ELR (cell line): ENCODE measurements at places on chromosomes 1 and 21.
A peak's percentile ranks its signal among the peaks of the same experiment; 100 is the strongest.

- DNase-seq, result no peak
These were observed 118.3 kb upstream of the SLC25A33 start for GRCh38 chr1:9420835-9421532.

DNA sequence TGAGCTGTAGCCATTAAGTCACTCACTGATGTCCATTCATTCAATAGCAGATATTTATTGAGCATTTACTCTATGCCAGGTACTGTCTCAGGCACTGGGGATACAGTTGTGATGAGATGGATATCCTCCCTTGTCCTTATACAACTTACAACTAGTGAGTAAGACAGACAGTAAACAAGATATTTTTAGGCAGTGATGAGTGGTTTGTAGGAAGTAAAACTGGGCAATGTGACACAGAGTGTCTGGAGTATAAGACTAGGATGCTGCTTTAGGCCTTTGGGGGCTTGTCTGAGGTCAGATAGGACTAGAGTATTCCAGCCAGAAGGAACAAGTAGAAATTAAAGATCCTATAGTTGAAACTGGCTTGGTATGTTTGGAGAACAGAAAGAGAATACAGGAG lies 41.4 kb downstream of the NOS1AP start:
- DNase-seq, result no peak

DNA sequence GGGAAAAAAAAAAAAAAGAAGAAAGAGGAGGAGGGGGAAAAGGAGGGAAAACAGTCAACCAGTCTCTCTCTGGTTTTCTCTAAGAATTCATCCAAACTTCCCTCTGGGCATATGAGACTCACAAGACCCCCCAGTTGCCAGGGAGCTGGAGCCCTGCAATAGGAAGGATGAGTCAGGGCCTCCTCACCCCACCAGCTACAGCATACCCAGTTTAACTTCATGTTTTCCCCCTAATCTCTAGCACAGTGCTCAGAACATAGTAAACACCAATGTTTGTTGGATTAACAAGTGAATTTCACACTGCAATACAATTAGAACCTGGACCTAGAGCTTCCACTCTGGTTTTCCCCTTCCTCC lies 7.8 kb downstream of the F11R start:
- DNase-seq, result peak; percentile 88

DNA sequence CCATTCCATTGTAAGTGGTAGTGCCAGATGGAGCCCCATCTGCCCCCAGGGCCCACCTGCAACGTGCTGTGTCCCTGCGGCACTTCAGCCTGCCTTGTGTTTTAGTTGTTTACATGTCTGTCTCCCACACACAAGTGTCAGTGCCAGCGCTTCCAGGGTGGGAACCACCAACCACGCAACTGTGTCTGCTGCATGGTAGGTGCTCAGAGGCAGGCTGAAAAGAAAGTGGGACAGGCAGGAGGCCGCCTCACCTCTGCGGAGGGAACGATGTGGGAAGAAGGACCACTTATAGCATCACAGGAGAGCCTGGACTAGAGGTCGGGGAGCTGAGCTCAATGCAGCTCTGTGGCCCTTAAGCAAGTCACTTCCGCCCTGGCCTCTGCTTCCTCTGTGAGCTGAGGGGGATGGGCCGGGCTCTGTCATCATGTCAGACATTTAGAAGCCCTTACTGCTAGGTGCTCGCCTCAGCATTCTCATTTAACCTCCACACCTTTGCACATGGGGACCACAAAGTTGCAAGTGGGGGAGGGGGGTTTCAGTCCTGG lies 17.9 kb downstream of the SLC9A1 start:
- DNase-seq, result peak; percentile 50

DNA sequence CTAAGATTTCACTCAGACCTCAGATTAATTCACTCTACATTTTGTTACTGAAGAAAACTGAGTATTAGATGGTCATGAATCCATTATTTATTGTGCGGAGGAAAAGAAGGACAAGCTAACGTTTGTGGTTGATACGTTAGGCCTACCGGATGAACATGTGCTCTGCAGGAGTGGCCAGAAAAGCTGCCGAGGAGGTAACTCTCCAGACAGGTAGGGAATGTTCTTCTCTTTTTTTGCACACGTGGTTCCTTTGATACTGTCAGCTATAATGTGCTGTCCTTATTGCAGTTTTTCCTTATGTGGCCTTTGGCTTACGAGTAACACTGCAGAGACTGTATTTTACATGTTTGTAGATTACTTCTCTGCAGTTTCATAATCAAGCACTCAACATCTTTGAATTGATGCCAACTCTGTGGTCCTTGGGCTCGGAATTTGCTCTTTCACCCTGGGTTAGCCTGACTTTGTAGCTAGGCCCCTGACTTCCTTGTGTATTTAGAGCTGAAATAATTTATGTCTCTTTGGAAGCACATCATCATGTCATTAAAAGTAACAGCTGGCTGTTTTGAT lies 13.6 kb downstream of the MTR start:
- no peak for DNase-seq

DNA sequence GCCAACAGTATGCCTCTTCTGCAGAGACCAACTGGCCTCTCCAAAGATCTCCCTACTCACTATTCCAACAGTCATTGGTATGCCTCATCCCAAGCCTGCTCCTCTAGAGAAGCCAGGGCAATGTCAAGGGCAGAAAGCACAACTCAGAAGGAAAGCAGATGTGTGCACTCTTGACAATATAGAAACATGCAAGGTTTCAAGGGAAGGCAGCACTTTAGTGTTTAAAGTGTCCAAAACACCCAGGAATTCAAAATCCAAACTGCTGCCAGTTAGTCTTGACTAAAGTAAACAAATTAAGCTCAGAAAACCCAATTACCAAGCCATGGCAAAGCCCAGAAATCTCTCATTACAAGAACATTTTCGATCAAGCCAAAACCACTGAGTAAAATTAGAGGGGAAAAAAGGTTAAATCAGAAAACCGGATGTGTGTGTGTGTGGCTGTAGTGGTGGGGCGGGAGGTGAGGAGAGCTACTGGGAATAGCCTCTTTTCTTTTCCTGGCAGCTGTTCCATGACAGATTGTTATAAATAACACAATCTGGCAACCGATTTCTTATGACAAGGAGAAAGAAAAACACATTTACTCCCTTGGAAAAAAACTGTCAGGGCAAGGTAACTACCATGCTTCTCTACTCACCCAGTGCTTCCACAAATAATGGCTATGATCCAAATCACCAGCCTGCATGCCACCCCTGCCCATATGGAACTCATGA lies 39.2 kb downstream of the EIF2B3 start:
- peak; percentile 17 for DNase-seq

GRCh38 chr1:165910764-165911421 lies 83.5 kb downstream of the UCK2 start:
- DNase-seq, result no peak

DNA sequence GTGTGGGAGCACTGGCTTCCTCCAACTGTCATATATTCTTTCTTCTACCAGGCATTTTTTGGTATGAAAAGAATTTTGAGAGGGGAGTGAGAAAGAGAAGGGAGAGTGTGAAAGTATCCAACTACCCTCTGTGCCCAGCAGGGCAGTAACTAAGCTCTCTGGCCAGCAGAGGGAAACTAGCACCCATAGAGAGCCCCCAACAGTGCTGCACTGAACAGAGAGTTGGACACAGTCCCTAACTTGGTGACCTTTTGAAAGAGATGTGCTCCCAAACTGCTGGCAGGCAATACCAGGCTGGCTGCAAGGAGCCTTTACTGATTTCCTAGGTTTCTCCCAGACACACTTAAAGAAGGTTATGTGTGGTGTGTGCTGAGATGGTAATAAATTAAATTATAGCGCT lies 118.8 kb upstream of the PBX1 start:
- peak; percentile 26 for DNase-seq

GRCh38 chr1:33802268-33802667 lies 61.6 kb upstream of the HMGB4 start:
- DNase-seq, result no peak
